Progenitor cell of endocrine pancreas (in vitro differentiated cells): ENCODE measurements at places on chromosomes 16 and 17.
A peak's percentile ranks its signal among the peaks of the same experiment; 100 is the strongest.

- no peak for DNase-seq
Measured at GRCh38 chr17:47719411-47720152, 13.5 kb upstream of the TBX21 start.

- no peak for DNase-seq
Measured at GRCh38 chr17:45138911-45139532, 3.5 kb downstream of the ACBD4 start.

- peak; percentile 12 for DNase-seq
Measured at GRCh38 chr16:79261481-79261940, 339.0 kb downstream of the MAF start.

DNA sequence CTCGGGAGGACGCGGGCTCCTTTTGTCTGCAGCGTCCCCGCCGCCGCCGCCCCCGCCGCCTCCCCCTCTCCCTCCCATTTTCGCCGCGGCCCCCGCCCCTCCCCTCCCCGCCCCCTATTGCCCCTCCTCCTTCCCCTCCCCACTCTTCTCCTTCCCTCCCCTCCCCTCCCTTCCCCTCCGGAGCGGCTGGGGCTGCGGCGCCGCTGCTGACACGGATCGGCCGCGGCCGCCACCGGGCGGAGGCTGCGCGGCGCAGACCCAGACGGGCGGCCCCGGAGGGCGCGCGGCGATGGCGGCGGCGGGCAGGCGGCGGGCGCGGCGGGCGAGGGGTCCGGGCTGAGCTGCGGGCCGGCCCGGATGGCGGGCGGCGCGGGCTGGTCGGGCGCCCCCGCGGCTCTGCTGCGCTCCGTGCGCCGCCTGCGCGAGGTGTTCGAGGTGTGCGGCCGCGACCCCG, at the start of gene RAB11FIP4:
Gene RAB11FIP4 (plus strand): TSS at position 180 of the 454 bp plus-strand sequence. CDS start 178 bp downstream, at position 358.
- DNase-seq, result no peak

DNA sequence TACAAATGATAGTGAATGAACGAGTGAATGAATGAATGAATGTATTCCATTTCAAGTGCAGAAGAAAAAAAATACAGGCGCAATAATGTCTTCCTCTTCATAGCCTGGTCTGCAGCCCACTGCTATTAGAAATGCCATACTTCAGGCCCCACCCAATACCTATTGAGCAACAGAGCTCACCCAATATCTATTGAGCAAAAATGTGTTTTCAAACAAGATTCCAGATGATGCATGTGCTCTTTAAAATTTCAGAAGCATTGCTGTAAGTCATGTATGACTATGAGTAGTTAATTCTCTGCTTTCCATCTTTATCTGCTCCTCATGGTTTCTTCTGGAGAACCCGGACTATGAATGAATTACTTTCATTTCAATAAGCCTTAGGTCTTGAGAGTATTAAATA, 308.2 kb downstream of the XYLT1 start:
- no peak for DNase-seq

DNA sequence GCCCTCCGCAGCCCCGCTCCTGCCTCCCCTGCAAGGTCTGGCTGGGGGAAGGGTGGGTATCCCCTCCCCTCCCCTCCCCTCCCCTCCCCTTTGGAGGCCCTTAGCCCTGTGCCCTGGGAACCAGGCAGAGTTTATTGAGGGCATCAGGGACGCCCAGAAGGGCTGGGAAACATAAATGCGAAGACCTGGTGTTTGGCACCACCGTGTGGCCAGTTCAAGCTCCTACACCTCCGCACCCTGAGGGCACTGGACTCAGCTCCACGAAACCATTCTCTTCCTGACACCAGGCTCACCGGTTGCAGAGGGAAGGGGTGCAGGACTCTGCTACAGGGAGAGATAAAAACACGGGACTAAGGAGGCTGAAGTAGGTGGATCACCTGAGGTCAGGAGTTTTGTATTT, 1.0 kb upstream of the AIPL1 start:
- peak; percentile 60 for DNase-seq

GRCh38 chr16:50408001-50408561, 39.3 kb upstream of the BRD7 start:
- no peak for DNase-seq

DNA sequence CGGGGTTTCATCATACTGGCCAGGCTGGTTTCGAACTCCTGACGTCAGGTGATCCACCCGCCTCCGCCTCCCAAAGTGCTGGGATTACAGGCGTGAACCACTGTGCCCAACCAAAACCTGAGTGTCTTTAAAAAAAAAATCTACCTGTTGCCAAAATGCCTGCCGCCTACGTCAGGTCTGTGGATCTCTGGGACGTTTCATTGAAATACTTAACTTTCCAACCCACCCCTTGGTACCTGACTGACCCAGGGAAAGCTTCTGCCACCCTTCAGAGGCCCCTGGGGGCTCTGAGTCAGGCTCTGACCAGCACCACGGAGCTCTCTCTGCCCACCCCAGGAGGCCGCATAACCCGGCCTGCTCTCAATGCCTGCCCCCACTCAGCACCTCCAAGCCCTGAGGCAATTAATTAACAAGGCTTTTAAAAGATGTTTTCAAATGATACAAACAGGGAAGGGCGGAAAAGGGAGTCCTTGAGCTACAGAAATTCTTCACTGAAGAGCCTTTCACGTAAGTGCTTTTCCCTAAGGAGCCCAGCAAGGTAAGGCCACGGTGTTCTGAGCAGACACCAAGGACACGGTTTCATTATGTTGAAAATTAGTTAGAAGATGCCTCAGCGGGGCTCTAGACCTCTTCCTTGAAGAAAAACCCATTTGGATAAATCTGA, 29.3 kb upstream of the GSG1L start:
- DNase-seq, result no peak

DNA sequence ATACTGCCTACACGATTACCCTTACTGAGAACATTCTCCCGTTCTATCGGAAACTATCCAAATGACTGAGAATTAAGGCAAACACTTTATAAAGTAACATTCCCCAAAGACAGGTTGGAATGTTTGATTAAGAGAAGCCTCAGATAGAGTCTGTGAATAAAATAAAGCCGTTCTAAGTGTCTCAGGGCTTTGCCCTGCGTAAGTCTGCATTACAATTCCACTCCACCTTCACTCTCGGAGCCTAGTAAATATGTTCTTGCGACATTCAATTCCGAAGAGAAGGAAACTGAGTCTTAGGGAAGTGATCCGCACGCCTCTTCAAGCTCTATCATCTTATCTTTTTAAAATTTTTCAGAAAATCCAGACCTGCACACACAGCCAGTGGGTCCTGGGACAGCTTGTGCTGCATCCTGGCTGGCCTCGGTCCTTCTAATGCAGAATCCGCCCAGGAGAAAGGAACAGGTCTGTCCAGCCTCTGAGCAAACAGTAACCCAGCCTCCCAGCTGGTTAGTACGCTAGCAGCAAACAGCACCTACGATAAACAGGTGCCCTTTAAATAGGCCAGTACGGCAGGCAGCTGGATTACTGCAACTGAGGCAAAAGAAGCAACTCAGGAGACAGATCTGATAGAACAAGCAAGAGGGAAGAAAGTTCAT, 254.1 kb upstream of the IRX3 start:
- DNase-seq, result peak; percentile 13

DNA sequence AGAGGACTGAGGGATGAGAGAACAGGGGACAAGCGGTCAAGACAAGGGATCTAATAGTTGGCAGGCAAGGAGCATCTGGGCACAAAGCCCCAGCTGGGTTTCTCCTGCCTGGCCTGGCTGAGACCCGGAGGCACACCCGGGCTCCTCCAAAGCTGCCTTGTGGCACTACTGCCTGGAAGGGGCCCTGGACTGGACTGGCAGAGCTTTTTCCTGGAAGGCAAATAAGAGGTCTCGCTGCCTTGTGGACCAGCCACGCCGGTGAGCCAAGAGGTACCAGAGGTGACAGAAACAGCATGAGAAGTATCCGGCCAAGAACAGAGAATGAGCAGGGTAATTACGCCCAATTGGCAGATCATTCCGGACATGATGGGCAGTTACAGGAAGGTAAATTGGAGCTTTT, 64.6 kb downstream of the GTF3C1 start:
- no peak for DNase-seq

DNA sequence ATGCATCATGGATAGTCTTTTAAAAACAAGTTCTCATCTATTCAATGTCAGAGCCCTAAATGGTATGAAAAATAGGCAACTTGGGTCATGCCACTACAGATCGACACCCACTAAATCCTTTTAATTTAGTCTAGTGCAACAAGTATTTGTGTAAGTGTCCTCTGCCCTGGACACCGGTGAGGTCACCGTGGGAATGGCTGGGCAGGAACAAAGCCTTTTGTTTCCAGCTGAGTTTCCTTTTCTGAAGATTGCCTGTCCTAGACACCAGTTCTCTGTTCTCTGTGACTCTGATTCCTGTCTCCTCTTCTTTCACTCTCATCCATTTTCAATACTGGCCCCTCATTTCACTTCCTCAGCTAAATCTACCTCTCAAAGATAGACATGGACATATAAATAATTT, 446.5 kb downstream of the MAF start:
- DNase-seq, result no peak

DNA sequence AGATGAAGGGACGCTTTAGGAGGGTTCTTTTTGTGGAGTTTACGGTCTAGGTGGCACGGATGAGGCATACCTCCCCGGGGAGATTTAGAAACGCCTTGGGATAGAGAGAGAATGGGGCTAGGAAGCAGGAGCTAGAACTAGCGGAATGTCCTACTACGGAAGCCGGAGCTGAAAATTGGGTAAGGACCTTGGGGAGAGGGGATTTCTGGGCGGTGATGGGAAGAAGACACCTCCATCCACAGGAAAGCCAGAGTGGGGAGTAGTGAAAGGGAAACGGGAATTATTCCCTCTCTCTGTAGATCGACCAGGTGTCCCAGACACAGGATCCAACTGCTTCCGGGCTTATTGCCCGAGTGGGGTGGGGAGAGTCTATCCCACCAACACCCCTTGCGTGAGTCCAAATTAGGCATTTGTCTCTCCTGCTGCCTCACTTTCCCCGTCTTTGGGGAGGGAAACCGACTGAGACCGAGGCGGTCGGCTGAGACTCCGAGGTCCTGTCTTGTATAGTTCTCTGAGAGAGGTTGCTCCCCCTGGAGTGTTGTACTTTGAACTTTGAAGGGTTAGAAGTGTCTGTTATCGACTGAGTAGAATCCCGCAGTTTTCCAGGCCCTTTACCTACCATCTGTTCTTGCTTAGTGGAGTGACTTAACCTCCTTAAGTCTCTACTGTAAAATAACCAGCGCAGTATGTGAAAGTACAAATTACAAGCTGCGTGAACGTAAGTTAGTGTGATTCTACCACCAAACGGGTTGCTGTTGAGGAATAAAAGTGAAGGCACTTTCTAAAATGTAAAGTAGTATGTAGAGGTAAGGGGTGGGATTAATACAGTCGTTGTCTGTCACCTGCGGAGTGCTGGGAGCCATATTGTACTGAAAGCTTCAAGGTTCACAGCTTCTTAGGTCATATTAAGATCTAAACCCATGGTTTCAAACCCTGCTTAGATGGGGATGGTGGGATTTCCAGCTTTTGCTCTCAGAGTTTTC, 1.0 kb downstream of the RSPRY1 start:
- no peak for DNase-seq

DNA sequence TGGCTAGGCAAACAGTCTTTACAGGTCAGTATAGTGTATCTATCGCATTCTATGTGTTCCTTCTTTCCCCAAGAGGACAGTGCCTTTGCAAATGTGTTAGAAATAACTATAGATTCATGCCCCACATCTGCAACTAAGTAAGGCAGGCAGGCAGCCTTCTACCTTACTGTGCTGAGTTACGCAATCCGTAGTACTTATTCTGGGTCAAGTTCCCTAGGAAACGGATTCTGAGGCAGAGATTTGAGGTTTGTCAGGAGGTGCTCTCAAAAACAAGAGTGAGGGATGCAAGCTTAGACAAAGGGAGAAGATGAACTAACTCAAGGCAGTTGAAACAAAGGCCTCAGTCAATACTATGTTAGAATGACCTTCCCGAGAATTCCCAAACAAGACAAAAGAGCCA, 12.7 kb upstream of the ANKFY1 start:
- no peak for DNase-seq

DNA sequence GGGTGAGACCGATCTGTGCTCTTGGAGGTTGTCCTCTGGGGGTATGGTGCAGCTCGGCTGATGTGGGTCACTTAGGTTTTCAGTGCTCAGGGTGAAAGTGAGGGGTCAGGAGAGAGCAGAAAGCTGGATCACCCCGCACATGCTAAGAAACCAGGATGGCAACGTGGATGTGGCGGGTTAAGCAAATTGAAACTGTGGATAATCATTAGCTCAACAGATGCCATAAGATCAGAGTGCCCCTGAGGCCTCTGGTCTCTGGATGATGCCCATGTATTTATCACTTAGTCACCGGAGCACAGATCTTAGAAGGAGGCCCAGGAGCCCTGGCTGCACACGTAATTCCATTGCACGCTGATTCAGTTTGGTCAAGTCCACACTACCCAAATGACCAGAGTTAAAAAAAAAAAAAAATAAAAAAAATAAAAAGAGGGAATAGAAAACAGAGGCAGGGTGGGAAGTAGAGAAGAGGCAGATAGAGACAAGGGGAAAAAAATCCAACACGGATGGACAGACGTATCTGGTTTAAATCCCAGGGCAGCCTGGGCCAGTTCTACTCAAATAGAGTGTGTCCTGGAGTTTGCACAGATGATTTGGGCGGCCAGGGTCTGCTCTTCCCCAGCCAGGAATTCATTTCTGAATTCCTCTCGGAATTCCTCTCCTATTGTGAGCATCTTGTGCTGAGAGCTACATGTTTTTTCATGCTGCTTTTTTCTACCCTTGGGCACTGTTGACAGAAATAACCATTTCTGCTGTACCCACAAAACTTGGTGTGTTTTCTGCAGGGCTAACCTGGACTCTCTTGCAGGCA, 378.3 kb downstream of the CPPED1 start:
- no peak for DNase-seq

- no peak for DNase-seq
Measured at GRCh38 chr16:25270577-25270976, 12.9 kb upstream of the ZKSCAN2 start.

DNA sequence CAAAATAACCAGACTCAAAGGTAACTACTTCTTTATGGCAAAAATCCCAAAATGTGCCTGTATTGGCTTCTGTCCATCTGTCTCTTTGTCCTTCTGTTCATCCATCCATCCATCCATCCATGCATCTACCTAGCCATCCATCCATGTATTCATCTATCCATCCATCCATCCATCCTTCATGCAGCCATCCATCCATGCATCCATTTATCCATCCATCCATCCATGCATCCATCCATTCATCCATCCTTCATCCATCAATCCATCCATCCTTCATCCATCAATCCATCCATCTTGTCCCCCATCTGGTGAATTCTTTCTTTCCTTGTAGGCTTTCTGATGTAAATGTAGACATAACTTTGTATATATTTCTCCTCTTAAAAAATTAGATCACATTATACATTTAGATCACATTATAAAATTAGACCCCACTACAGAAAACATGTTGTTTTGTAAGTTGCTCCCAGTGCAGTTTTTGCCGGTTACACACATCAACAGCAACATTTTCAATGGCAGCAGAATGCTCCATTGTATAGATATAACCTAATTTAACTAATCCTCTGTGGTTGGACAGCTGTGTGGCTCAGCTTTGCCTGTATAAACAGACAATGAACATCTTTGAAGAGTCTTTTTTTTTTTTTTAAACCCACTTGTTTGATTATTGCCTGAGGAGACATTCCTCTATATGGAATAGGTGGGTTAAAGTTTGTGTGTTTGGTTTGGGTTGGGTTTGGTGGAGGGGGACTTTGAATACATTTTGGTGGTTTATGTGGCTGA, 72.0 kb downstream of the MSI2 start:
- DNase-seq, result no peak

- DNase-seq, result no peak
Measured at GRCh38 chr17:21500064-21500463, 123.9 kb downstream of the KCNJ12 start.
